ENCODE measurements at places on chromosomes 4 and X. TPM values are rescaled to one million over a fixed set of nuclear protein-coding genes. Genes with fewer than 3 reads are reported as not detected.

Gene SLC2A9
- total RNA-seq, result 2.1 TPM

Gene CSAG3
- not detected for total RNA-seq

Gene FDCSP
- not detected for total RNA-seq

Gene ARL9
- total RNA-seq, result 0.19 TPM

Gene MSANTD1
- 0.56 TPM for total RNA-seq

Gene DCUN1D4
- 41.6 TPM for total RNA-seq

Gene CPLX1
- total RNA-seq, result not detected

Gene CLDN2
- under 0.01 TPM for total RNA-seq

Gene SSX2B
- not detected for total RNA-seq

Gene ERCC6L
- total RNA-seq, result 11.3 TPM

Gene TMPRSS11F
- total RNA-seq, result not detected

Gene ARMCX4
- total RNA-seq, result 6.8 TPM

Gene WWC2
- total RNA-seq, result 22.8 TPM

Gene L1CAM
- total RNA-seq, result 3.7 TPM

Gene GABRQ
- not detected for total RNA-seq

Gene HHIP
- 69.6 TPM for total RNA-seq

Gene RNF175
- not detected for total RNA-seq

Gene ALG13
- 30.4 TPM for total RNA-seq

Gene SPANXA2
- total RNA-seq, result not detected

Gene ADH7
- not detected for total RNA-seq

Gene CHST7
- total RNA-seq, result 40.8 TPM

Gene NDUFC1
- 44.1 TPM for total RNA-seq

Gene MAP7D2
- 0.56 TPM for total RNA-seq

Gene HS6ST2
- not detected for total RNA-seq

Gene IBSP
- total RNA-seq, result 0.19 TPM

Gene TMPRSS11B
- not detected for total RNA-seq

Gene SH2D1A
- total RNA-seq, result not detected

Data from regular cardiac myocyte (primary cell).